ENCODE measurements at places on chromosomes 2 and 18.

DNA sequence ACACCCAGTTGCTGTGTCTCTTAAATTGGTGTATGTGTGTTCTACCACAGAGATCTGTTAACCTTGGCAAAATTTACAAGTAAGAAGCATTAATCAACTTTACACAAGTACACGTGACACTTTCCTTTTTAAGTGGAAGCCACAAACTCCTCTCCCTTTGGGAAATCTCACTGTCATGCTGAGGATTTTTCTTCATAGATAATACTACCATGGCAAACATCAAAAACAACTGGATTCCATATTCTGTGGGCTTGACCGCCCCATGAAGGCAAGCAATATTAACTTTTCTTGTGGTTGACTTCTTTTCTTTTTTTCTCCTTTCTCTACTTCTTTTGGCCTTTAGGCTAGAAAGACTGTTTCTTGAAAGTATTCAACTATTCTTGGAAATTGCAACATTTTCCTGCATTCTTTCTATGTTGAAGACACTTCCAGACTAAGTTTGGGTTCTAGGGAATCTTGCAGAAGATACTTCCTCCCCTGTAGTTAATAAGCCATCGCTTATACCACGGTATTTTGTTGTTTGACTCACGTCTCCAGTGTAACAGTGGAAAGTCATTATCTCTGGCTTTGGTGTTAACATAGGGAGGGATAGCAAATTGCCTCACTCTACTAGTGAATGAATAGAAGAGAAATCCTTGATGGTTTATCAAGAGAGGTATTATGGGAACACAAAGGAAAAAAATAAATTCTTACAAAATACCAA, 79.5 kb downstream of the SLC8A1 start:
- DNase-seq: no peak

DNA sequence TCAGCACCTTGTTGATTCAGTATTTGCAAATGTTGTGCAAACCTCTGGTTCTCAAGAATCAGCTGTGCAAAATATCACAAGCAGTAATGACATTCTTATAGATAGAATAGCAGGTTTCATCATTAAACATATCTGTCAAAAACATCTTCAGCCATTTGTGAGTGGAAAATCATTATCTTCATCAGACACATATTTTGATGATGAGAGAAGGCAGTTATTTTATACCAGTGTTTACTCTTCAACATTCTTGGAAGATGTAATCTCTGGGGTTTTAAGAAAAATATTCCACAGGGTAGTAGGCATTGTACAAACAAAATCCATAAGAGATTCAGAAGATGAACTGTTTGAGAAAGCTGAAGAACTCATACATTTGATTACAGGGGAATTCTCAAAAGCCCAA, 64.3 kb downstream of the FSIP2 start:
- no peak for DNase-seq

DNA sequence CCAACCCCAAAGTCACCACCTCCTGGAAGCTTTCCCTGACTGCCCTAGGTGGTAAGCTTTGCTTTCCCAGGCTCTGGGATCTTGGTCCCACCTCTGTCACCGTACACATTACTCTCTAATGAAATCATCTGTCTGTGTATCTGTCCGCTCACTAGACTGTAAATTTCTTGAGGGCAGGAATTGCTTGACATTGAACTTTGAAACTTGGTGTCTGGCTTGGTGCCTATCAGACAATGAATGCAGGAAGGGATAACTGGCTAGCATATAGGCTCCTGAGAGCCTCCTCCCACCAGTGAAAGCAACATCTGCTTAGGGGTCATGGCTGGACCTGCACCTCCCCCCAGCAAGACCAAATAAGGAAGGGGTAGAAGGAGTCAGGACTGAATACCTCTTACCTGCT, 155.7 kb downstream of the TNS1 start:
- no peak for DNase-seq

DNA sequence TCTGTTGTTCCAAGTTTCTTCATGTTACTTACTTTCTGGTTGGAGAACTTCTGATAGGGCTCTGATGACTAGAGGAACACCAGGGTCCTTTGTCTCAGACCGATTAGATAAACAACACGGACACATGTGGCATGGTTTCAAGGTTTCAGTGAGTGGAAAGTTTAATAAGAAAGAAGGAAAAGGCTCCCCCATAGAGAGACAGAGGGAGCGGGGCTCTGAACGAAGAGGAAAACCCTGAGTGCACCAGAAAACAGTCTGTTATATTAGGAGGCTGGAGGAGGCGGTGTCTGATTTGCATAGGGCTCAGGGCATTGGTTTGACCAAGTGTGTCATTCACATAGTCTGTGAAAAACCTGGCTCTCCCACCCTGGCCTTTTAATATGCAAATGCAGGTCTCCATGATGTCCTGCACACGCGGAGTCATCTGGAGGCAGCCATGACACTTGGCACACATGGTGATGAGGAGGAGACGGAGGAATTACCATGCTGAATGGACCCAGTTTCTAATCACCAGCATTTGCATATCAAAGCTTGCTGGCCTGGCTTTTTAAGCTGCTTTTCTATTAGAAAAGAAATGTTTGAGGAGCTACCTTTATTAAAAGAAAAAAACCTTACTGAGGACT, 94.2 kb downstream of the PTPN4 start:
- no peak for DNase-seq

DNA sequence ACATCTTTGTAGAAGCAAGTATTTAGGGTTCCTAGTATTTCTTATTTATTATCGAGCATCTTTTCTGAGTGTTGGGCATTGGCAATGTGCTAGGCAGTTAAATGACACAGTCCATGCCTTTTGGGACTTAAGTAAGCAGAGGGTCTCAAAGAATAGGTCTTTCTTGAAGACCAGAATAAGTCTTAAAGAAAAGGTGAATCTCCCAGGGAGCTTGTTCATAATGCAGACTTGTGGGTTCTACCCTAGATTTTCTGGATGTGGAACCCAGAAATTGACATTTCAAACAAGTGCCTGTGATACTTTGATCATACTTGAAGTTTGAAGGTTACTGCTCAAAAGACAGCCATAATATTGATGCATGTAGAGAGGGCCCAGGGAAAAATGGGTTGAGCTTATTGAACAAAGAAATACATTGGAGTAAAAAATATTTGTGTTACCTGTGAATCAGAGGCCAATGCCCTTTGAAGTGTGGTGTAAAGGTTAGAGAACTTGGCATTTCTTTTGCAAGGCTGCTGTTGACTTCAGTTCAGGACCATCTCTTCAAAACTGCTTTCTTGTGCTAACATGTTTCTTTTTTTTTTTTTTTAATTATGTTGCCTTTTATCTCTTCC, 24.4 kb downstream of the RPL37A start:
- DNase-seq: no peak

- DNase-seq: peak; percentile 77
Measured at GRCh38 chr2:133780099-133780996, 212.1 kb upstream of the NCKAP5 start.

- DNase-seq: no peak
Measured at GRCh38 chr18:37341473-37342086, 224.0 kb downstream of the CELF4 start.

GRCh38 chr2:127082974-127083373, 24.0 kb downstream of the BIN1 start:
- no peak for DNase-seq

- no peak for DNase-seq
Measured at GRCh38 chr2:69645031-69645431, 1.5 kb upstream of the AAK1 start.

DNA sequence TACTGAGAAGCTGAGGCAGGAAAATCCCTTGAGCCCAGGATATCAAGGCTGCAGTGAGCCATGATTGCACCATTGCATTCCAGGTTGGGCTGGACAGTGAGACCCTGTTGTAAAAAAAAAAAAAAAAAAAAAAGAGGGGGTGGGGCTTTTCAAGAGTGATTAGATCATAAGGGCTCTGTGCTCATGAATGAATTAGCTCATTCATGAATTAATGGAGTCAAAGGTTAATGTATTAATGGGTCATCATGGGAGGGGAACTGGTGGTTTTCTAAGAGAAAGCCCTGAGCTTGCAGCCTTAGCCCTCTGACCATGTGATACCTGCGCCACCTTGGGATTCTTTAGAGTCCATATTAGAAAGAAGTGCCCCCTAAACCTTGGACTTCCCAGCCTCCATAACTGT, 4.5 kb downstream of the SLC19A3 start:
- no peak for DNase-seq

DNA sequence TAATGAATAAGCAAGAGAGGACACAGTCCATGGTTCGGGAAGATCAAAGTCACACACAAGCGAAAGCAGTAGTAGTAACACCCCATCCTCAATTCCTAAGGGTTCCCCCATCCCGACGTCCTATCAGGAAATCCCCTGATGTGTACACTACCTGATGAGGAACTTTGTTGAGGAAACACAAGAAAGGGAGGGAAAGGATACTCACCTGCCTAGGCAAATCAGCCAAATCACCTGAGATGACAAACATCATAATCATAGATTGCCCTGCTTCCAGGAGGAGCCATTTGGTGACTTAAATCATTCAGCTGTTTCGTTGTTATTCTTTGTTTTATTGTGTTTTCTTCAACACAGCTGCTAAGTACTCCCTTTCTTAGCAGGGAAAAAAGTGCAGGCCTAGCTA, 55.5 kb upstream of the SPOPL start:
- DNase-seq: no peak

DNA sequence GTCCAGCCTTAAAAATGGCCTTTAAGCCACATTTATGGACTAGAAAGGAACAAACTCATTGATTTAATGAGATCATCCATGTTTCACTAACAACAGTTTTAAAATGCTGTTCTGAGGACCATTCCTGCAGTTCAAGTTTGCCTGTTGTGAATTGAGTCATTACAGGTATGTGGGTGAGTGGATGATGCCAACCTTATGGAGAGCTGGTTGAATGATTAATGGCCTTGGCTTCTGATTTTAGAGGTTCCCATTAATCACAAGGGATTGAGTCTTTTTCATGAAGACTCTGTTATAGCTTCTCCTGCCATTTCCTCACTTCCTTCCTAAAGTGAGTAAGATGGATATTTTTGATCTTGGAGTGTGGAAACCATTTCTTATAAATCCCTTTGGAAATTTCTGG, 459.8 kb upstream of the SLC14A2 start:
- DNase-seq: no peak

- DNase-seq: no peak
Measured at GRCh38 chr18:10928011-10928771, 221.2 kb downstream of the PIEZO2 start.

- no peak for DNase-seq
Measured at GRCh38 chr2:117931978-117932377, 81.9 kb downstream of the CCDC93 start.

DNA sequence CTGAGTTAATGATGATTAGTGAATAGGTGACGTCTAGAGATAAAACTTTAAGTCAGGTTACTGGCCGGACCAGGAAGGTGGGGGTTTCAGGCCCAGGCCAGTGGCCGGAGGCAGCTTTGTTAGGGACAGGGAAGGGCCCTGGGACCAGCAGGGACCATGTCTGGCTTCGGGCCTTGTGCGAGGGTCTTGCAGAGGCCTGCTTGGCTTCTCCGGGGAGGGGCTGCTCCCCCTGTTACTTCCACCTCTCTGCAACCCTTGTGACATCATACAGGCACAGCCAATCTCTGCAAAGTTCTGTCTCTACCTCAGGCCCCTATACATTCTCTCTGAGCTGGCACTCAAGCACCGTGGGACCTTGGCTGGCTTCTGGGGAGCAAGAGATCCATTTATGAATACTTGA, at the start of gene ALLC:
TSS of gene ALLC (plus strand) at position 320 of the 400 bp plus-strand sequence. CDS start 12,958 bp downstream, outside the sequence.
- DNase-seq: no peak

DNA sequence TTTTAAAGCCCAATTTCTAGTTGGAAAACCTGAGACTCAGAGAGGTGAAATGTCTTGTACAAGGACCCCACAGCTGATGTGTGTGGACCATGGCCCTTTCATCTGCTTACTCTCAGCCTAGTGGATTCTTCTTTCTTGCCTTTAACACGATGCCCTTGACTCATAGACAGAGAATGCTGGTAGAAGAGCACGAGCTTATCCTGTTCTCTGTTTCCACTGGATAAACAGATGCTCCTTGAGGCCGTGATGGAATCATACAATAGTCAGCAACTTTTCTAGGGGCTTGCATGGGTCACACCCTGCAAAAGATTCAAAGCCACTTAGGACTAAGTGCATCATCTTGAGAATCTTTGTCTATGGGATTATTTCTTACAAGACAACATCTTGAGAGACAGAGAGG, 50.9 kb downstream of the MYCN start:
- no peak for DNase-seq

DNA sequence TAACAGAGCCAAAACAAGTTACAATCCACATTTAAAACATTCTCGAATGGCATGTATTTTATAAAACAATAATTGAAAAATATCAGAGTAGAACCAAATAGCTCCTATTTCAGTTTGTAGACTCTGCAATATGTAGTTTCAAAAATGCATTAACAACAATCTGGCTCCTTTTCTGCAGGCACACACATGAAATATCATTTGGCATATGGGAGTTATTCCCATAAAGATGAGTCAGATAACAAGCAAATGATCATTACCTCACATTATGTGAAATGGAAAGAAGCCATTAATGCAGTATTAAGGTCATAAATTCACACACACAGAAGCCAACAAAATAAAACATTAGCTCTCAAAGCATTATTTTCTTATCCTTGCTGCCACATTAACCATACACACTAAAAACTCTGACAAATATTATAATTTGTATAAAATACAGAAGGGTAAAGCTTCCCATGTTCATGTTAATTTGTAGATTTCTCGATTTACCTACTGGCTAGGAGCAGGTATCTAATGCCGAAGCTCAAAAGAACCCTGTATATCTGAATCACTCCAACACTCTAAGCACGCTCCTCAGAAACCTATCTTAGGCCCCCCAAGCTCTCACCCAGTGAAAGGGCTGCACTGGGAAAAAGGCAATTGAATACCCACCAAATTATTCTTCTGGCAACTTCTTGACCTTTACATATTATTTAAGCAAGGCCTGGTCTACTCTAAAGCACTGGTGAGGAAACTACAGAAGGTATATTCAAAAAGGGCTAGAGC, 13.8 kb downstream of the NBAS start:
- DNase-seq: no peak

DNA sequence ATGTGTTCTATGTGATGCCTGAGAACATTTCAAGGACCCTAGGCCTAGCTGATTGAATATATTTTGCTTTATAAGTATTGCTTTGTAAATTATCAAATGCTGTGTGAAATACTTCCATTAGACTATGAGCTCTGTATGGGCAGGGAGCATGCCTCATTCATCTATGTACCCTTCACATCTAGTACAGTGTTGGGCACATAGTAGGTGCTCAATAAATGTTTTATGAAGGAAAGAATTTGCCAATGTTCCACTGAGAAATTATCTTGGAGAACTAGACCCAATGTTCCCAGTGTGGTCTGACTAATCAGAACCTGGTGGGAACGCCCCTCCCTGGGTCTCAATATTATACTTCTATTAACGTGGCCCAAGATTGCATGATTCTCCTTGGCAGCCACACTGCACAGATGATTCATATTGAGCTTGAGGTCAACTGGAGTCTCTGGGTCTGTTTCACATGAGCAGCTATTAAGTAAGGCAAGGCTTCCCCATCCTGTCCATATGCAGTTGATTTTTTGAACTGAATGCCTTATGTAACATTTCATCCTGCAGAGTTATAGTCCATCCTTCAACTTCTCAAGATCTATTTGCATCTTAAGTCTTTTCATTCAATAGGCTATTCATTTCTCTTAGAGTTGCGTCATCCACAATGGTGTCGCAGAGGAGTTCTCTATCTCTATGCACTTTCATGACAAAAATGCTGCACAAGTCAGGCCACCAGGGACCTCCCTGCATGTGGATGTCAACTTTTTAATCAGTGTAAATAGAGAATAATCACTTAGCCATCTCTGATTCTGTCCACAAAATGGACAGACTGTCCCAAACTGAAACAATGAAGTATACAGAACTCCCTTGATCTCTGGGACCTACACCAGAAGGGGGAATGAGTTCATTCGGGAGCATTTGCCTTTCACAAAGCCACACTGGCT, 257.6 kb downstream of the CYP26B1 start:
- no peak for DNase-seq

GRCh38 chr18:6414723-6415417, at the start of gene L3MBTL4:
TSS of gene L3MBTL4 (minus strand) at chr18:6414911. CDS start at chr18:6311625, 103,286 bp downstream.
- peak; percentile 70 for DNase-seq
